RPMI8226 (cell line): ENCODE measurements at places on chromosomes 4 and X.

DNA sequence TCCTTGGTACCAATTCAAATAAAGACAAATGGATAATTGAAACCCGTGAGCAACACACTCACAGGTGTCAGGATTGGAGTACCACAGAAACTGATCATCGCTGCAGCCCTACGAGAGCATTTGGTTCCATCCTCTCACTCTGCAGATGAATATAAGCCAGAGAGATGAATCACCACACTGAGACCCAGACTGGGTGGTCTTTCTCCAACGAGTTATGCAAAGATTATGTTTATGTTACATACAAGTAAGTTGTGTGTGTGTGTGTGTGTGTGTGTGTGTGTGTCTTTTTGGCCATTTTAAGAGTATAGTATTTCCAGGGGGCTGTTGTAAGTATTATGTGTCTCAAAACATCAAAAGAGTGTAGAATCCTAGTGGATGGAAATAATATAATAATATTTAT lies 329.5 kb upstream of the ZFP42 start:
- DNase-seq: no peak

GRCh38 chr4:30957706-30958105 lies 237.5 kb downstream of the PCDH7 start:
- no peak for DNase-seq

DNA sequence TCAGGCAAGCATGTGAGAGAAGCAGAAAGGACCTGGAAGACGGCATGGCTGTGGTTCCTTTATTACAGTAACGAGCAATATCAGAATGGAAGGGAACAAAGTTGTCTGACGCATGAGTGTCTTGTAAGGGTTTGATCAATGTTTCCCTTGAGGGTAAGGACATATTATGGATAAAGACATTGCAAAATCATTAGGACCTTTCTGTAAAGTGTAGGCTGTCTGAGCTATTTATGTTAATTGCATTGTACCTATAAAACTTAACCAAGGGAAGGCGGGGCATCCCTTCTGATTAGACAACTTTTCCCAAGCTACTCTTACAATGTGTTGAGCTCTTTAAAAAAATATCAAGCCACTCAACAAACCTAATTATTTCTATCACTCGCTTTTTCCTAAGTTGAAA lies 112.2 kb upstream of the JADE1 start:
- DNase-seq: no peak

DNA sequence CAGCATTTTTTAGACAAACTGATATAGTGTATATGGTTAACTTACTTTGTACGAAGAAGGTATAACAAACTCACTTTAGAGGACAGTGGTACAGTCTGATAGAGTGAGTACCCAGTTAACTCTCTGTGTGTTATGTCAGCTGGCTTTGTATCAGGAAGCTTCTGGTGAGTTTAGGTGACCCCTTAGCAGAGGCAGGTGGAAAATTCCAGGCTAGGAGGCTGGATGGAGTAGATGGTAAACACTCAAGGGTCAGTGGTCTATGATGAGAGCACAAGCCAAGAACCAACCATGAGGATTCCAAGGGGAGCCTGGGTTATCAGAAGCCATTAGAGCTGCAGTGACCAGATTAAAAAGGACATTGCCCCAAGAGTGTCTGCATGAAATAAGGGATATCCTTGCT lies 227.3 kb upstream of the CENPE start:
- DNase-seq: no peak

DNA sequence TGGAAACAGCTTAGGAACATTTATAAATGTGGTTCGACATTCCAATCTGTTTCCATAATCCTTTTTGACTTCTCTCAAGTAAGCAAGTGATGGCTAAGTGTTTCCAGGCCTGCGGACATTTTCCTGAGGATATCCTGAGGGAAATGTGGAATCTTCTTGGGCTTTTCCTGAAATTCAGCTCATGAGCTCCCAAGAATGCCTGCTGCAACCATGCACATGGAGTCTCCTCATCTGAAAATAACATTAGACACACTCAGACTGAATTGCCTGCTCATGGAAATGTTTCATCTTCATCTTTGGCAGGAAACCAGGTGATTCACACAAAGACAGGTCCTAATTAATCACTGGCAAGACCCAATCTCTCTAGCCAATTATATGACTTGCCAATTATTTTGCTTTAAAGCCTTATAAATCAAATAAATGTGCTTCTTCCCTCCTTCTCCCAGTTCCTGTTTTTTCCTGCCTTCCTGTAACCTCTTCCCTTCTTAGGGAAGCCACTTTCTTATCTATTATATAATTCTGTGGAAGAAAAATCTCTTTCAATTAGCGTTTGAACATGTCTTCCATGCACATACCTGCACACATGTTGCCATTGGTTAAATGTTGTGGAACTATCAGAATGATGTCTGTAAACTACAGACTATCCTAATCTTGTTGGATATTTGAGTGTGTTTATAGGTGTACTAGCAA lies 104.6 kb upstream of the MXRA5 start:
- no peak for DNase-seq

- no peak for DNase-seq
These were observed 956.9 kb upstream of the NDST4 start for GRCh38 chr4:116070283-116070682.

- peak; percentile 61 for DNase-seq
These were observed 19.4 kb downstream of the AWAT2 start for GRCh38 chrX:70030301-70030767.

DNA sequence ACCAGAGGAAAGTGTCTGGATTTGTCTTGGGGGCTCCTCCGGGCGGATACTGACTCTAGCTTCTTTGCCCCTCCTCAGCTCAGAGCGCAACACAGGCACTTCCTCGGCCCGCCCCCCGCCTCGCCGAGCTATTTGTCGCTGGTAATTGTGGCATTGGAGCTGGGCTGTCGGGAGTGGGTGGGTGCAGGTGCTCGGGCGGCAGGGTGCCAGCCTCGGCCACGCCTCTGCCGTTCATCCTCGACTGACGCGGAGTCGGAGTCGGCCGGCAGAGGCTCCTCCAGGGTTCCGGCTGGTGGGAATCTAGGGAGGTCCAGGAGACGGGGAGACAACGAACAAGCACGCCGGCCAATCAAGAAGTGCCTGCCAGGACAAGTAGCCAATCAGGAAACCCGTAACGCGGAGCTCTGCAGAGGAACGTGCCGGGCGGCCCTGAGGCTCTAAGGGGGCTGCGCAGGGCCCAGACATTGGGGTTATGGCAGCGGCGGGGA lies 3.9 kb upstream of the SYN1 start:
- DNase-seq: peak; percentile 33

GRCh38 chr4:140743194-140743931 lies 12.8 kb downstream of the TBC1D9 start:
- peak; percentile 67 for DNase-seq

- no peak for DNase-seq
These were observed 66.8 kb upstream of the UCP1 start for GRCh38 chr4:140635606-140636005.

DNA sequence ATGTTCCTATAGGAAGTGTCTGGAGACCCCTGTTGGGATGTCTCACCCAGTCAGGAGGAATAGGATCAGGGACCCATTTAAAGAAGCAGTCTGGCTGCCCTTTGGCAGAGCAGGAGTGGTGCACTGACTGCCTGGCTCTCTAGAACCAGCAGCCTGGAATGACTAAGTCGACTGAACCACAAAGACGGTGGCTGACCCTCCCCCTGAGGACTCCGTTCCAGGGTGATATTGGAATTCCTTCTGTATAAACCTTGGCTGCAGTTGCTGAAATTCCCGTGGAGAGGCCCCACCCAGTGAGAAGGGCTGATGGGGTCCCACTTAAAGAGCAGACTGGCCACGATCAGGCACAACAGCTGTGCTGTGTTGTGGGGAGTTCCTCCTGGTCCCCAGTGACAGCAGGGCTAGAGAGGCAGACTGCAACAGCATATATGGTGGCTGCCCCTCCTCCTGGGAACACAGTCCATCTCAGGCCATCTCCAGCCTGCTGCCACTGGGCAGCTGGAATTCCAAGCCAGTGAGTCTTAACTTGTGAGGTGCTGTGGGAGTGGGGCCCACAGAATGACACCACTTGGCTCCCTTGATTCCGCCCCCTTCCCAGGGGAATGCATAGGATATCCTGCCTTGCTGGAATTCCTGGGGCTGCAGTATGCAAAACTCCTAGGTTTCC lies 41.8 kb upstream of the RLIM start:
- DNase-seq: no peak

DNA sequence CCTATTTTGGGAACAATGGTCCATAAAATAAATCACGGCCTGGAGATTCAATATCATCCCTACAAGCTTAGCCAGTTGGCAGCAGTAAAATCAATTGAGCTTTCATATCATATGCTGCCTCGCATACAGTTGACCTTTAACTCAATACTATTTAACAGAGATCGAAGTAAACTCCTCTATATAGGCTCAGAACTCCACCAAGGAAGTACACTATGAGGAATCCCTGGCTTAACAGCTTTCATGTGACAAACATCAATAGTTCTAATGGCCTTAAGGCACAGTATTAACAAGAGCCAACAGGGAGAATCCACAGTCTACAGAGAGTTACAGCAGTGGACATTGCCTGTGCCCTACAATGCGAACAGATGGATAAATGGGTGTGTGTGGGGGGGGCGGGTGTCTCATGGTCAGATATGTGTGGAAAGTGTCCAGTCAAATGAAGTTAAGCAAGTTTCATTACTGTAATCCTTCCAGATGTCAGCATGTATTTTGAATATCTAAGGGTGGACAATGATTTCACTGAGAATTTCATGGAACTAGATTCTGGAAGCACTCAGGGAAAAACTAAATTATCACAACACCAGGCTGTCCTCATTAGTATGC lies 98.2 kb upstream of the FAM9B start:
- no peak for DNase-seq

GRCh38 chrX:17597836-17598439 lies 139.4 kb upstream of the SCML1 start:
- no peak for DNase-seq

GRCh38 chr4:535181-535923 lies 36.3 kb downstream of the PIGG start:
- DNase-seq: no peak

DNA sequence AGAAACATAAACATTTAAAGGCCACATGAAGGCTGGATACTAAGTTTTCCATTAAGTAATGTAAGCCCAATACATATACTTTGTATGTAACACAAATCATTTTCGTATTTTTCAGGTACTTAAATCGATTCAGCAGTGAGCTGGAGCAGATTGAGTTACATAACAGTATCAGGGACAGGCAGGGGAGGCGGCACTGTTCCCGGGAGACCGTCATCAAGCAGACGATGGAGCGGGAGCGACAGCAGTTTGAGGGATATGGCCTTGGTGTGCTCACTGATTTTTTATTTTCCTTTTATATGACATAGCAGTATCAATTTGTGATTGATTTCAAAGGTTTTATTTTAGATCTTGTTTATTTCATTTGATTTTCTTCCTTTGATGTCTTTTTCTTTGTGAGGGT lies 20.7 kb downstream of the TMA16 start:
- no peak for DNase-seq

DNA sequence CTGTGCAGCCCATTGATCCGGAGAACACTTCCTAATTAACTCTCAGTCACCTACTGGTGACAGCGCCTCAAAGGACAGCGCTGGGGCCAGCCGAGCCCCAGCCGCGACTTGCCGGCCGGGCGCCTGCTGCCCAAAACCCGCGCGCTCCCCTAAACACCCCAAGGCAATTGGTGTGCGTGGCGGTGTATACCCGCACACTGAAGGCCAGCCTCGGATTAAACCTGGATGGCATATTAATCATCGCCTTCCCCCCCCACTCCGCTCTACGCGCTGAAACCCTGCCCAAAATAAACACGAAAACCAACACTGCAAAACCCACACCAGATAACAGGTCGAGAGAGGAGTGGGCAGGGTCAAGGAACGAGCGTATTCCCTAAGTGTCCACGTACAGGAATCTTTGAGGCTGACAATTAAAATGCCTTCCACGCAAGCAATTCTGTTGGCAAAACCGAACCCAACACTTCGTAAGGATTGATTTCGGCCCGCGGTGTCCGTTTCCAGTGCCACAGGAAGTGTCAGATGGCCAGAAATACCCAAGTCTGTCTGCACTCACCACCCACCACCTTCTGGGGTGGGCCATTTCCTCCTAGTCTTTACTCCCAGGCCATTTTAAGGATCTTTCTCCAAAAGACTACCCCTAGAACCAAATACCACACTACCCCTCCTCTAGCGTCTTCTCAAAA lies 2.7 kb downstream of the BCOR start:
- DNase-seq: no peak

DNA sequence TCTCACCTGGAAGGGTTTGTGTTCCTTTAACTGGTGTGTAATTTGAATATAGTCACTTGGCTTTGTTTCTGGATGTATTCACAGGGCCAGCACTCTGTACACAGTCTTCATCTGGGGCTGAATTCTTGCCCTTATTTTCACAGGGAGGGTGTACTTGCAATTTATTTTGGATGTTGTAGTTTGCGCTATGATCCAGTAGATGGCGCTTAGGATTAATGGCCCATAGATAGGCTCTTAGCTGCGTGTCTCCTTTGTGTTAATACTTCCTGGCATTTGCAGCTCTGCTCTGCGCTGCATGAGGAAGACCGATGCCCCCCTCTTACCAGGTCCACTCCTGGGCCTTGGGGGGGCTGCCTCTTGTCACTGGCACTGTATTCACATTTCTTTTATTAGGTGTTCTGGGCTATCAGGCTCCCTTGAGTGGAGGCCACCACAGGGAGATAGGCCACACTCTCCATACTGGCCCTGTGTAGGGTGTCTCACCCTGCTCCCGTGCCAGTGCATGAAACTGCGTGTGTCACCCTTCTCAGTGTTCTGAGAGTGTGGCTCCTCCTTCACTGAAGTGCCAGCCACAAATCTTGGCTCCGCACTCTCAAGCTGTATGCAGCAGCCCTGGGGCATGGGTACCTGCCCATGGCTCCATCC lies 562.2 kb downstream of the ZIC3 start:
- DNase-seq: peak; percentile 38

DNA sequence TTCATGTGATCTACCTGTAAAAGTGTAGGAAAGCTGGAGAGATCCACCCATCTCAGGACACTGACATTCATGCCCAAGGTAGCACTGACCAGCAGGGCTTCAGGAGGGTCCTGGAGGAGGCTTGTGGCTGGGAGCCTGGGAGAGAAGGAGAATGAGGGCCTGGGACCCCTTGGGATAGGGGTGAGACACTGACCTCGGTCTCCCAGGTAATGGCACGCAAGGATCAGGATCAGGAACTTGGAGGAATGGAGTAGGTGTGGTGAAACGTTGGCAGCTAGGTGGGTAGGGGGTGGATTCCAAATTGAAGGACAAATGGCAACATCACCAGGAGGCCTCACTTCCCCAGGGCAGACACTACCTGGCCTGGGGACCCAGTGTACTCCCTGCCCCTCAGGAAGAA lies 12.4 kb upstream of the RGS12 start:
- DNase-seq: no peak
